Activated CD4-positive, alpha-beta T cell treated with anti-CD3 and anti-CD28 coated beads, Interleukin-2, amount 10 ng/mL, durations not matched to agents 7 days and 5 days (primary cell): ENCODE measurements at places on chromosomes 3 and 15. TPM values are rescaled to one million over a fixed set of nuclear protein-coding genes. Genes with fewer than 3 reads are reported as not detected.

DNA sequence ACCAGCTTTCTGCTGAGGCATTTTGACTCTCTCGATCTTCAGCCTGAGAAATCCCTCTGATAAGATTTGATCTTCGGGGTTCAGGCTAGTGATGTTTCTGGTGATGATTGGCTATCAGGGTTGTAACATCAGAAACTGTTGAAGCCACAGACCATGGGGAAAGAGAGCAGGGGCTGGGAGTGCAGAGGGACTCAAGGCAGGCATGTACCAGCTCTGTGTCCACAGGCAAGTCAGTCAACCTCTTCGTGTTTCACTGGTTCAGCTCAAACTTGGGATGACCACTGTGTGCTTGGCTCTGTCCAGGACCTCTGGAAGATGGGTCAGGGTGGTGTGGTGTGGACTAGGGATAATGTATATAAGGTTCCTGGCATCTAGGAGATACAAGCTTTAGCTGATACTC, 116.5 kb downstream of the EEFSEC start:
- no peak overlapping the region for H3K4me3 ChIP-seq
- no peak for DNase-seq
- no peak overlapping the region for H3K27ac ChIP-seq
- no peaks in the 10 kb centered on the region for H3K4me1 ChIP-seq

The DNAJA4 gene
- total RNA-seq: 28.5 TPM

DNA sequence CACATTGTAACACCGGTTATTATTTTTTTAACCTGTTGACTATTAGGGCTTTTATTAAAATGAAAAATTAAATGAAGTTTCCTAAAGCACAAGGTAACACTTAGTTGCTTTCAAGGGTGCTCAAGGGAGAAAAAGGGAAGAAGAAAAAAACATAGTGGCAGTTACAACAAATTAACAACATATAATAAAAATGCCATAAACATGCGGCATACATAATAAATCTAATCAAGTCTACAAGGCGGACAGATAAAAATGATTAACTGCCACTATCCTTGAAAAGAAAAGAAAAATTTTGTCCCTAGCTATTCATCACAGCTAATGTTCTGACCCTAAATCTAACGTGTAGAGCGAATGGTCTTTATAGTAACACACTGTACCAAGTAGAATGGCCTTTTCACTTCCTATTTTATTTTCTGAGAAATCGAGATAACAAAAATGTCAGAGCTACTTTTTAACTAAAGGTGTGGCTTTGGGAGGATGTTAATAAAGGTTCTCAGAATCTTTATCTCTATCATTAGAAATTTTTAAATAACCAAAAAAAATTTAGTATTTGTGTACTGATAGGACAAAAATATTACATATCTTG, 194.9 kb downstream of the FOXP1 start:
- DNase-seq: no peak
- H3K4me3 ChIP-seq: no peak overlapping the region
- no peak overlapping the region for H3K27ac ChIP-seq
- H3K27me3 ChIP-seq: peaks cover 6% of the 10 kb centered on the region
- H3K4me1 ChIP-seq: peaks cover 48% of the 10 kb centered on the region

DNA sequence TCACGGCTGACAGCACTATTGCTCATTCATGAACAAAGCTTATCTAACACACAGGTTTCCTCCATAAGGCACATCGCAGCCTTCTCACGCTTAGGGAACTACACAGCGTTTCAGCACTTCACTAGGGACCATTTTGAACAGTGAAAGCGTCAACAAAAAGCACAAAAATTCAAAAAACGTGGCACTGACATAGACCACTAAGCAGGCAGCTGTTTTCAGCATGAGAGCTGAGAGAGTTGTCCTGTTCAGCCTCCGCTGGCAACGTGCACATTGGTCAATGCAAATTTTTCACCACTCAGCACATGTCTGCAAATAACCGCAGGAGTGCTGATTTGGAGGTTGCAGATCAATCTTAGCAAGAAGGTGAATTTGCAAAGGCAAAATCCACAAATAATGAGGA, 109.2 kb downstream of the LRRK1 start:
- no peaks in the 10 kb centered on the region for H3K36me3 ChIP-seq
- peaks cover 10% of the 10 kb centered on the region for H3K27me3 ChIP-seq
- DNase-seq: no peak
- no peaks in the 10 kb centered on the region for H3K4me1 ChIP-seq

DNA sequence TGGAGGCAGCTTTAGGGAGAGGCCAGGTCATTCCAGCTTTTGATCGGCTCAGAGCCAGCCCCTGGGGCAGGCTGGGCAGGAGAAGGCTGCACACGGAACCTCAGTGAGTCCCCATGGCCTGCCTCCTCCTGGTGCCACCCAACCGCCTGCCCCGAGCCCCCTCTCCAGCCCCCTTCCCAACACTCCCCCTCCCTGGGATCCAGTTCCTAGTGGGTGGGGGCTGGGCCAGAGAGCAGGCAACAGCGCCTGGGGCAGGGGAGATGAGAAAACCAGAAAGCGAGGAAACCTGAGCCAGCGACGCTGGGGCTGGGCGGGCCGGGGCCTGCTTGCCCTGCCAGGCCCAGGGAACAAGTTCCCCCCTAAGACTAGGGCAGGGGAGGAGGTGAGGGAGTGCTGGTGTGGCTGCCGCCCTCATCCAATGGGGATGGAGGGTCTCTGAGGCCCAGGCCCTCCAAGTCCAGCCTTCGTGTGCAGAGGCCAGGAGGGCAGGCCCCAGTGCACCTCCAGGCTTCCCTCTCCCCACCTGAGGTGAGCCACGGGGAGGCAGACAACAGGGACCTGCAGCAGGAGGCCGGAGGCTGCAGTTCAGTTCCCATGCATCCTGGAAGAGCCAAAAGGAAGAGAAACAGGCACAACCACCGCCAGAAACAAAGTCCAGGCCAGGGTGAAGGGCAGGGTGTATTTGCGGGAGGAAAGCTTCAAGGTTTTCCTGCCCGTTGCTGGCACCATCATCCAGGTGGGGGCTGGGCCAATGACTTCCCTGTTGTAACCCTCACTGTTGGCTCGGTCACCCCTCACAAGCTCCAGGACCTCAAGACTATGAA, 4.0 kb upstream of the SEMA3F start:
- no peaks in the 10 kb centered on the region for H3K36me3 ChIP-seq
- no peak overlapping the region for H3K4me3 ChIP-seq
- peaks cover 24% of the 10 kb centered on the region for H3K27me3 ChIP-seq
- peaks cover 11% of the 10 kb centered on the region for H3K4me1 ChIP-seq
- no peak for DNase-seq
- H3K27ac ChIP-seq: no peak overlapping the region

GRCh38 chr15:92825985-92826384, 74.1 kb upstream of the CHD2 start:
- H3K4me1 ChIP-seq: peaks cover 46% of the 10 kb centered on the region
- DNase-seq: no peak
- no peak overlapping the region for H3K27ac ChIP-seq
- no peak overlapping the region for H3K4me3 ChIP-seq
- H3K27me3 ChIP-seq: no peaks in the 10 kb centered on the region

GRCh38 chr15:81097116-81097889, 36.8 kb upstream of the CFAP161 start:
- no peak overlapping the region for H3K4me3 ChIP-seq
- no peak overlapping the region for H3K27ac ChIP-seq
- no peaks in the 10 kb centered on the region for H3K36me3 ChIP-seq
- no peak for DNase-seq
- peaks cover 15% of the 10 kb centered on the region for H3K4me1 ChIP-seq
- peaks cover 29% of the 10 kb centered on the region for H3K27me3 ChIP-seq

DNA sequence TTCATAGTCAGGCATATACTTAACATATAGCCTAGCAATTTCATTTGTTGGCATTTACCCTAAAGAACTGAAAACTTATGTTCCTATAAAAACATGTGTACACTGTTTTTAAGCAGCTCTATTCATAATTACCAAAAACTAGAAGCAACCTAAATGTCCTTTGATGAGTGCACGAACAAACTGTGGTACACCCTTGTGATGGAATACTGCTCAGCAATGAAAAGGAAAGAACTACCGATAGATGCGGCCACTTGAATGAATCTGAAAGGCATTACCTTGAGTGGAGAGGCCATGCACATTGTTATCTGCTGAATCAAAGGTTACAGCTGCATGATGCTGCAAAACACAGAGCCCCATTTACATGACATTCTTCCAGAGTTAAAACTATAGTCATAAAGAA, 44.7 kb downstream of the CFAP92 start:
- no peak overlapping the region for H3K4me3 ChIP-seq
- peaks cover 8% of the 10 kb centered on the region for H3K27me3 ChIP-seq
- no peaks in the 10 kb centered on the region for H3K36me3 ChIP-seq
- DNase-seq: no peak
- H3K27ac ChIP-seq: no peak overlapping the region
